ENCODE measurements at places on chromosomes 7 and 10.

DNA sequence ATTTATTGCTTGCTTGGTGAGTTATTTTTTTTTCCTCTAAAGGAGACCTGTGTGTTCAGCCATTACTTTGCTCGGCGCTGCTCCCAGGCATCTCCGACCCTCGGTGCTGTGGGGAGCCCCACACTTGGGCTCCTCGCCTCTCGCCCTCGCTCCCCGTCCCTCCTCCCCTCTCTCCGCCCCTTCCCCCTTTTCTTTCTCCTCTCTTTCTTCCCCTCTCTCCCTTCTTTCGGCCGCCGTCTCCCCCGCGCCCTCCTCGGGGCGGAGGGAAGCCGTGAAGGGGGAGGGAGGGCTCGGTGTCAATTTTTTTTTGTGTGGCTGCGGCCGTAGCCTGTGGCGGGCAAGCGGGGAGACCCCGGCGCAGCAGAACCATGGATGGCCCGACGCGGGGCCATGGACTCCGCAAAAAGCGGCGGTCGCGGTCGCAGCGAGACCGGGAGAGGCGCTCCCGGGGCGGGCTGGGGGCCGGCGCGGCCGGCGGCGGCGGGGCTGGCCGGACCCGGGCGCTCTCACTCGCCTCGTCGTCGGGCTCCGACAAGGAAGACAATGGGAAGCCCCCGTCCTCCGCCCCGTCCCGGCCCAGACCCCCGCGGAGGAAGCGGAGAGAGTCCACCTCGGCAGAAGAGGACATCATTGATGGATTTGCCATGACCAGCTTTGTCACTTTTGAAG, 1.1 kb downstream of the AUTS2 start:
- no peak for DNase-seq

DNA sequence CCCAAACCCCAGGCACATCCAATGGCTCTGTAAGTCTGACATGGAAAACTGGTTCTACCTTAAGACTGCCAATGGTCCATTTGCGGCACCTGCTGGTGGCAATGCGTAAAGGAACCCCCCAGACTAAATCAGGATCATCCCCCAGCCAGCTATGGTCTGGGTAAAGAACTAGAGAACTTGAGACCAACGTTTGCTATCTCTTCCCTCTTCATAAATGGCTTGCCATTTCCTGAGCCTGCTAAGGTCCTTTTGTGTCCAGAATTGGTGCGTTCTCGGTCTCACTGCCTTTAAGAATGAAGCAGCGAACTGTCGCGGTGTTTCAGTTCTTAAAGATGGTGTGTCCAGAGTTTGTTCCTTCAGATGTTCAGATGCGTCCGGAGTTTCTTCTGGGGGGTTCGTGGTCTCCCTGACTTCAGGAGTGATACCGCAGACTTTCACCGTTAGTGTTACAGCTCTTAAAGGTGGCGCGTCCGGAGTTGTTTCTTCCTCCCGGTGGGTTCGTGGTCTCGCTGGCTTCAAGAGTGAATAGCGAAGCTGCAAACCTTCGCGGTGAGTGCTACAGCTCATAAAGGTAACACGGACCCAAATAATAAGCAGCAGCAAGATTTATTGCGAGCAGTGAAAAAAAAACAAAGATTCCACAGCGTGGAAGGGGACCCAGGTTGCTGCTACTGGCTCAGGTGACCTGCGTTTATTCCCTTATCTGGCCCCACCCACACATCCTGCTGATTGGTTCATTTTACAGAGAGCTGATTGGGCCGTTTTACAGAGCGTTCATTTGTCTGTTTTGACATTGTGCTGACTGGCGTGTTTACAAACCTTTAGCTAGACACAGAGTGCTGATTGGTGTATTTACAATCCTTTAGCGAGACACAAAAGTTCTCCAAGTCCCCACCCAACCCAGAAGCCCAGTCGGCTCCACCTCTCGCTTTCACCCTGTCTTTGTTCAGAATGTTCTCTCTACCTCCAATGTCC, 95.4 kb downstream of the ELMO1 start:
- peak; percentile 79 for DNase-seq

GRCh38 chr7:5360971-5361370, 62.7 kb downstream of the TNRC18 start:
- no peak for DNase-seq

- DNase-seq = no peak
These were observed 37.7 kb downstream of the RBAK start for GRCh38 chr7:5083311-5083711.

DNA sequence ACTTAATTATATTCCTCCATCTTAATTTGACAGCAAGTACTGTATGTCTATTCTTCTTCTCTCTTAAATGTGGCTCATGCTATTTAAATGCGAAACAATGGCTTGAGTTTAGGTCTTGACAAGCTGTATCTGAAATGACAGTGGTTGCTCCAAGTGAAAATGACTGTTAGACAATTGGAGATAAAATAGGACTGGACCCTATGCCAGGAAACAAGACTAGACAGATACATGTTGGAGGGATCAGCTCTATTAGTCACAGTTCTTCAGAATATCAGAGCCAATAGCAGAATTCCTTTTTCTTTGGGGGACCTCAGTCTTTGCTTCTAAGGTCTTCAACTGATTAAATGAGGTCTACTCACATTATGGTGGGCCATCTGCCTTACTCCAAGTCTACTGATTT, 25.8 kb downstream of the KIAA1217 start:
- no peak for DNase-seq

GRCh38 chr10:35928748-35929147, 286.7 kb upstream of the FZD8 start:
- DNase-seq = no peak

- no peak for DNase-seq
These were observed 57.6 kb downstream of the RNLS start for GRCh38 chr10:88525371-88526069.

DNA sequence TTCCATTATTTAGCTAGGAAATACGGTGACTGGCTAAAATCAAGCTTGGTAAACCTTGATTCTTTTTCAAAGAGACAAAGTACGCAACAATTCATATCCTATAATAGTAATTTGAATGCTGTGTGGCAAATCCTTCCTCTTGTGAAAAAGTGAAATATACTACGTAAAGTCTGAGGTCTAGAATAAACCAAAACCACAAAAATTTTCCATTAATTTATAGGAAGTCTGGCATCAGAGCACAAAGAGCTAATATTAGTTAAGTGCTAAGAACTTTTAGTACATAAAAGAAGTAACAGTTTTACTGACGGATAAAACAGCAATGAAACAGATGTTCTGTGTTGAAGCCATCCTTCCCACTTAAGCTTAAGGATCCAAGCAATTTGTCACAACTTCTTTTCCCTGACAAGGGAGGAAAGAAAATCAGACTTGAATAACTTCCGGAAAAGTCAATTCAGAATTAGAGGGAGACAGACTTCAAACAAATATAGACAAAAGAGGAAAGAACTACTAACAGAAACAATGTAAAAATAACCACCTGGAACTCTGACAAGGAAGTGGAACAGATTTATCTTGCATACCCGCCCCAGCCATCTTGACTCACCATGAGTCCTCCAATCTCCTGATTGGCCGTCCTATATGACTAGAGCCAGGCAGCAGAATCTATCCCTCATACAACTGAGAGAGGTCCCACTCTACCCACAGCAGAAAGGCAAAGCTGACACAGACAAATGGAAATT, 34.6 kb downstream of the RHEB start:
- no peak for DNase-seq

DNA sequence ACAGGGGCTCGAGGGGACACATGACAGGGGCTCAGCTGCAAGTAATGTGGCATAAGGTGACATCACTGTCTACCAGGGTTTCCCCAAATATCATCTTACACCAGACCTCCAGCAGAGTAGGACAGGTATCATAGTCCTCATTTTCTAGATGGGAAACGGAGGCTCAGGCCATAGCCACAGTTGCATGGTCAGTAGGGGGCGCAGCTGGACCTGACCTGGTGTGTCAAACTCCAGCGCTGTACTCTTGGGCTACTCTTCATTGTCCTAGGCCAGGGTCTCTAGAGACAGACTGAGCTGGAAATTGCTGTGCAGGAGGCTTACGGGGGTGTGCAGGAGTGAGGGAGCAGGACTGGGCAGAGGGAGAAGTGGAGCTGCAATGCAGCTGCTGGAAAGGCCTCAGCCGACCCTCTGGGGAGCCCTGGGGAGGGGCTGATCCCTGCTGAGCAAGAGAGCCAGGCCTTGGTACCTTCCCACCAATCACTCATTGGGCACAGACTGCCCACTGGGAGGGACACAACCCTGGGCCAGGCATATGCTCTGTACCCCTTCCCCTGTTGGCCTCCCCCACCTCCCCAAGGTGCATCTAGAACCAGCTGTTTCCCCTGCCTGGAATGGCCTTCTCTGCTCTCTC, 89.9 kb downstream of the CDH23 start:
- peak; percentile 19 for DNase-seq

DNA sequence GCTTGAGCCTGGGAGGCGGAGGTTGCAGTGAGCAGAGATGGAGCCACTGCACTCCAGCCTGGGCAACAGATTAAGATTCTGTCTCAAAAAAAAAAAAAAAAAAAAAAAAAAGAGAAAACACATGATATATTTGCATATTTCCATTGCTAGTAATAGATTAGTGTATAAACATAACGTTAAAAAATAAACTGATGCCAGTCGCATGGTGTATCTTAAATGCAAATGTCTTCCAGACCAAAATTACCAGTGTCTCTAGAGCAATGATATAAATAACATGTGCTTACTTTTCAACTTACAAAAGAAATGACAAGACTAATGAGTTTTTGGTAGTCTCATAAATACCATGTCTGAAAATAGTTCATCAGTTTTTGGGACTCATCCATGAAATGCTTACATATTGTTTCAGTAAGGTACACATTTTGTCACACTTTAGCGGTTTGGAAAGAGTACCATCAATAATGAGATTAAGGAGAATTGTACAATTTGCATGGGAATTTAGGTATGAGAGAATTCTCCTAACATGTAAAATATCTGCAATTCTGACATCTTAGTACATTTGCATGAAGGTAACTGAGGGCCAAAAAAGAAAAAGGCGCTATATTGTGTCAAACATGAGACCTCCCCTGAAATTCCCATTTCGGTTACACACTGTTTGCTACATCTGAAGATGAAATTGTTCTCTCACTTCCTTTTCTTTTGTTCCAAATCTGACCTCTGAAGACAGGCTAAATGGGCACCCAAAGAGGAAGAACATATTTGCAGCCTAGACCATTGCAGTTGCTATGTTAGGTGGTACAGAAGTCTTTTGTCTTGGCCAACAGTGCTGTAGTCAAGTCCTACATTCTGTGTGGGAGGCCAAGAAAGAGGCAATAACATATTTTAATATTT, 51.5 kb upstream of the PIP4K2A start:
- no peak for DNase-seq

DNA sequence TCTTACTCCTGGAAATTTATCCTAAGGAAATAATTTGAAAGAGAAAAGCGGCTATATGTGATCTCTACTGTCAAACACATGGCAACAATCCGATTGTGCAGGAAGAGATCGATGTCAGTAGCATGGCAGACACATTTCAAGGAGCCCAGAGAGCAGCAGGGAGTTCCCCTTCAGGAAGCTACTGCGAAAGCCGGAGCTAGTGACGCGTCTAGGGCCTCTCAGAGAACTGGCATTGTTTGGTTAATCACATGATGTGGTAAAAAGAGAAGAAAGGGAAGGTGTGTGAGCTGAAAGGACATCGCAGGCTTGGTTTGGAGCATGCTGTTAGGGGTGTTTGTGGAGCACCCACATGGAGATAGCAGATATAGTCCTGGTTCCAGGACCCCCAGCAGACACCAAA, 74.9 kb downstream of the BEND7 start:
- DNase-seq = no peak

DNA sequence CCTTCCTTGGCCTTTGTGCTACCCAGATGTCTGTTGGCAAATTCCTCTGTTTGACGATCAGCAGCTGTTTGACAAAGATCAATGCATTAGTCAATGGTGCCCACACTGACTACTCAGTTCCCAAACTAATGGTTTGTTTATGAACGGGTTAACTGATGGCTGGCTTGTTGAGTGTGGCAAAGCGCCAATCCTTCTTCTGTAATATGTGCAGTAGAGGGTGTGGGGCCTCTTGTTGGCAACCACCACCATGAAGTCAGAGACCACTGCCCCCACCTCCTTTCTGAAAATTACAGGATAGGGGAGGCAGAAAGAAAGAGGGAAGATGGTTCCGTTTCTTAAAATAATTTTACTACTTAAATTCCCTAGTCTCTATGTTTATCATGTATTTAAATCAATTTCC, 2.6 kb upstream of the PLCE1 start:
- DNase-seq = no peak

GRCh38 chr10:43036481-43037428, 40.1 kb upstream of the RET start:
- peak; percentile 33 for DNase-seq

- DNase-seq = no peak
These were observed 72.2 kb upstream of the RHEB start for GRCh38 chr7:151591866-151592265.

DNA sequence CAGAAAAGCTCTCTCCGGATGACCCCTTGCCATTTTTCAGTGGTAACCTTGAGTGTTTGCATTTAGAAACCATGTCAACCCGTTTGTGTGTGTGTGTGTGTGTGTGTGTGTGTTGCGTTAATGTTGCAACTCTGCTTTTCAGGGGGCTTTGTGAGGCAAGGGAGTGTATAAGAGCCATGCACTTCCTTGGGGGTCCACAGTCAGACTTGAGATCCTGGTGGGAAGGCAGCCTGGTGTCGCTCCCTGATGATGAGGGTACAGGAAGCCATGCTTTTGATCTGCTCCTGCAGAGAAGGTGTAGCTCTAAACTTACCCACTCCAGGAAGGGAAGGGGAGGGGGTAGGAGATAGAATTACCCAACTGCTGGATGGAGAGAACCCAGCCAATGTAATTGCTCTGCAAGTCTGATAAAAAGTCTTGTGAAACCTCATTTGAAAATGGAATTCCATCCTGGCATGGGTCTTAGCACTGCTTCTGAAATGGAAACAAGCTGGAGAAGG, 10.7 kb downstream of the GRK5 start:
- no peak for DNase-seq

GRCh38 chr10:24153031-24153430, 55.9 kb upstream of the KIAA1217 start:
- no peak for DNase-seq

GRCh38 chr10:10460451-10460850, 557.2 kb upstream of the CELF2 start:
- no peak for DNase-seq

DNA sequence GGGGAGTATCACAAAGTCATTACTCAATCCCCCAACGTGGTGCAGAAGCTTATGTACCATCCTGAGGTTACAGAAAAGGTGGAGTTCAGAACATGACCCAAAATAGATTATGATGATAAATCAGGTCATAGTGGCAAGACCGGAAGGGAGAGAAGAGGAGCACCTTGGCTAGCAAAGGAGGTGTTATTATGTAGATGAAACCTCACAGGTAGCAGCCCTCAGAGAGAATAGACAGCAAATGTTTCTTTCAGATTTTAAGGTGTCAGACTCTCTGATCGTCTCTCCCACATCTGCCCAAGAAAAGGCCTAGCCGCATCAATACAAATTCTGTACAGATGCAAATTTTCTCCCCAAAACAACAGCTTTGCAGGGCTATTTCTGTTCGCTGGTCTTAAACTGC, 88.3 kb upstream of the SEMA3D start:
- DNase-seq = no peak

Data from Peyer's patch (tissue), 4 donors.